ENCODE measurements at places on chromosomes 2 and 18.

- no peak for DNase-seq
Measured at GRCh38 chr18:37545461-37546271, 19.9 kb downstream of the CELF4 start.

DNA sequence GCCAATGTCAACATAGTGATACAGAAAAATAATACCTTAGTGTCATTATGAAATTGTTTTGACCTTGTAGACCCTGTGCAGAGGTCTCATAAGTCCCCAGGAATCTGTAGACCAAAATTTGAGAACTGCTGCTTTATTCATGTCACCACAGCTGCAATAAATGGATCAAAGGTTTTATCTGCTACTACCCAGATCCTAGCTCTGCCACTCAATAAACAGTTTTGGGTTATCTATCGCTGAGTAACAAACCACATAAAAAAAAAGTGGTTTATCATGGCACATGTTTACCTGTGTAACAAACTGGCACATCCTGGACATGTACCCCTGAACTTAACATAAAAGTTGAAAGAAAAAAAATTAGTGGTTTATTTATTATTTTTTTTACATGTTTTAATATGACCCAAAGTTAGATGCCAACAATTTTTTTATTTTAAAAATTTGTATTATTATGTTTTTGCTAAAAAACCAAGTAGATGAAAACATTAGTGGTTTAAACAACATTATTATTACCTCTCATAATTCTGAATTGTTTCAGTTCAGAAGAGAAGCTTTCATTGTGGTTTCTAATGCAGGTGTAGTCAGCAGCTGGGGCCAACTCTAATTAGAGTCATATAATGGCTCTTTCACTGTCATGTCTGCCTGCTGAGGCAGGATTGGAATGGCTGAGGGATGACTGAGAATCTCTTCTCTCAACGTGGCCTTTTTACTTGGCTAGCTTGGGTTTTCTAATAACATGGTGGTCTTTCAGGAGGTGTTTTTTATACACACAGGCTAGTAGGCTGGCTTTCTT, 103.3 kb upstream of the SLC38A11 start:
- DNase-seq: no peak

DNA sequence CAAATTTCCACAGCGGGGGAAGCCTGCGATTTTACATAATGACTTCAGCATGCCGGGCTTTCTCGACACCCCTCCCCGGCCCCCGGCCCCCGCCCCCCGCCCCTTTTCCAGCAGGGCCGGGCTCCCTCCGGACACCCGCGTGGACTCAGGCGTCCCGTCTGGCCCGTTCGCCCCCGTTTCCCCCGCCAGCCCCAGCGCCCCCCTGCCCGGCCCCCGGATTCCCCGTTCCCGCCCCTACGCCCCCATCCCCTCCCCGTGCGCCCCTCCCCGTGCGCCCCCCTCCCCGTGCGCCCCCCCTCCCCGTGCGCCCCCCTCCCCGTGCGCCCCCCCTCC, 456 bp upstream of the NFATC1 start:
- no peak for DNase-seq

GRCh38 chr2:52976143-52976949, 791.3 kb upstream of the CHAC2 start:
- DNase-seq: peak; percentile 44

DNA sequence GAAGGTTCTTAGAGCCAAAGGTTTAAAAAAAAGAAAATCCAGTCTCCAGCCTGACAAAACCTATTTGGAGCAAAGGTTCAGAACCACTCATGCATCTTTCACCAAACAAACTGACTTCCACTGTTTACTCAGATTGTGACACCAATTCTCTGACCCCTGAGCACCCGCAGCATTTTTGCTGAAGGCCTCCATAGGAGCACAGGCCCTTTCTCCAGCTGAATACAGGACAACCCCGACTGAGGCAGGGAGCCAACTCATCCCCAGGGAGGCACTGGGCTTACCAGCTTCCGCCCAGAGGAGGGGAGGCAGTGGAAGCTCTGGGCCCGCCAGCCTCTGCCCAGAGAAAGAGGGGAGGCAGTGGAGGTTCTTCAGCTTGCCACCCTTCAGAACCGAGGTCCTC, 51.0 kb upstream of the CNGA3 start:
- DNase-seq: no peak

GRCh38 chr18:4658804-4659203, 203.7 kb upstream of the DLGAP1 start:
- no peak for DNase-seq

- no peak for DNase-seq
Measured at GRCh38 chr2:59276917-59277316, 1035.8 kb upstream of the FANCL start.

- peak; percentile 50 for DNase-seq
Measured at GRCh38 chr2:231800493-231801091, 14.3 kb downstream of the COPS7B start.

DNA sequence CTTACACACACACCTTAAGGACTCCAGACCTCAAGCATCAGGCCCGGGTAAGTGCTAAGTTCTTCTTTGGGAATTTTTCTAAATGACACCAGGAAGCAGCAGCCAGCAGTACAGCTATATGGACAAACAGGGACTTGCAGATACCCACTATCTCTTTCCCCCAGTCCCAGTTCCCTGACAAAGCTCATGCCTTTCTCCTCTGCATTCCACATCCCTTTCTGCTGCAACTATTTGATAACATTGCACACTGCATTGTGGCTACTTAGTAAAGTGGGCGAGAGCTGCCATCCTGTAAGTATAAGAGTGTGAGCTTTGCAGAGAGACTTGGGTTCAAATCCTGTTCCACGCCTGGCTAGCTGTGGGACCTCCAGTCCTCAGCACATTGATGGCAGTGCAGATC, 14.0 kb upstream of the CD226 start:
- no peak for DNase-seq

DNA sequence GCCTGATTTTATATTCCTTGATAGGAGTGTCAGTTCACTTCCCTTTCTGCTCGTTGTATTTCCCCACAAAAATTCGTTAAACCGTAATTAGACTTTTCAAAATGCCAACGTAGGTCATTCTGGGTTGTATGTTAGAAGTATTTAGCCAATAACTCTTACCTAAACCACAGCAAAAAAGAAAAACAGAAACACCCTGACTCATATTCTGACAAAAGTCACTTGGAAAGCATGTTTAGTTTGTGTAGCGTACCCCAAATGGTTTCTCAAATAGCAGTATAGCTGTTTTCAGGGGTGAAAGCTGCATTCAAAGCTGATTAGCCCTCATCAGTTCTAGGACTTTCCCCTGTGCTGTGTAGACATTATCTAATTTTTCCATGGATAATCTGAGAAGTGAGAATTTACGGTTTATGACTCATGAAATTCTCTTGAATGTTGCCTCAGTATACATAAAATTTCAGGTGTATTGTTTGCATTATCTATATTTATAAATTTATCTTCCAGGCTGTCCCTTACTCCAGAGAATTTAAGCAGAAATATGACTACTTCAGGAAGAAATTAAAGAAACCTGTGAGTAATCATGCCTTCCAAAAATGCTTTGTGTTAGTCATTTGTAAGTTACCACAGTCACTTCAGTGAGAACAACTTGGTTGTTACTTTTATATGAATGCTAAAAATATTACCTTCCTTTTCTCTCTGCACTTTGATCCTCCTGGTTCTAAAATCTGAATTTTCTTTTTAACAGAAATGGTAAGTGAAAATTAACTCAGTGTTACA, 264.9 kb downstream of the ALPK2 start:
- no peak for DNase-seq

GRCh38 chr2:241252778-241253475, 62.5 kb downstream of the HDLBP start:
- no peak for DNase-seq

DNA sequence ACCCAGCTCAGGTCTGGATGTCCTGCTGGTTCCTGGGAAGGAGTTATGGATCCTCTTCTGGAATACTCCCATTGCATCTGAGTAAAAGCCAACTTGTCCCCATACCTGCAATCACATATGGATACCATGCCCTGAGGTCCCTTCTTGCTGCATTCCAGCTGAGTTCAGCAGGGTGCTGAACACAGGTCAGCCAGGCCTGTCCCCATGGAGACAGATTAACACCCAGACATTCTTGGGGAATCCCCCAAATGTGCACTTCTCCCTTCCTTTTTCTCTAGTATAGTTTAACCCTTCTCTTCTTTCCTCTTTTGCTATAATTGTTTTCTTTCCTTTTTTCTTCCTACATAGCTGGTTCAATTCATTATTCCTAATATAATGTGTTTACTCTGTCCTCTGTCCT, 799.6 kb upstream of the HS6ST1 start:
- no peak for DNase-seq

GRCh38 chr2:79793006-79793405, 280.2 kb downstream of the CTNNA2 start:
- no peak for DNase-seq

DNA sequence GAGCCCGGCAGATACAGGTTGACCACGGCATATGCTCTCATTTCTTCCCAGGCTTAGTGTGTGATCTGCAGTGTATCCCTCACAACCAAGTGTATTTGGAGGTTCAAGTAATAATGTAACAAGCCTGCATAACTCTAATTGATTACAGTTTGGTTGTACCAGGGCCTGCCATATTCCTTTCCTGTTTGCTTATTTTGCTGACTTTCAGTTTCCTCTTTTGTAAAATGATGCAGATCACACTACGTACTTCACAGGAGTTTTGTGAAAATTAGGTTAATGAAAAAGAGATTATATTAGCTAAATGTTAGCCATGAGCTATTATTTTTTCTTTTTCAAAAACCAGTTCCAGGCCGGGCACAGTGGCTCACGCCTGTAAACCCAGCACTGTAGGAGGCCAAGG, 25.8 kb downstream of the SLC3A1 start:
- DNase-seq: no peak

DNA sequence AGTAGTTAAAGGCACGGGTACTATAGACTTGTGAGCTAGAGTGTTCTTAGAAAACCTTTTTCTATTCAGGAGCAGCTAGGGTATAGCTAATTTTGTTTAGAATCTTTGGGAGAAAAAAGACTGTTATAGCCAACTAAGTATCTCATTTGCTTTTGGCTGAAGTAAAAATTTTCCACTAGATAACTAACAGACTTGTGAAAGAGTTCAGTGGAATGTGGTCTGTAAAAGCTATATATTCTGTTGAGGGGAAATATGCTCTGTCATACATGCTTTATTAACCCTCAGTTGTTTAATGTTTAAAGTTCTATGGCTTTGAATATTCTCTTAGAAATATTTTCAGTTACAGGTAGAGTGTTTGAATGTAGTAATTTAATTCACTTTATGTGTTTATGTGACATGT, 49.7 kb downstream of the RIF1 start:
- DNase-seq: no peak

- no peak for DNase-seq
Measured at GRCh38 chr18:28792404-28793086, 615.6 kb upstream of the CDH2 start.

DNA sequence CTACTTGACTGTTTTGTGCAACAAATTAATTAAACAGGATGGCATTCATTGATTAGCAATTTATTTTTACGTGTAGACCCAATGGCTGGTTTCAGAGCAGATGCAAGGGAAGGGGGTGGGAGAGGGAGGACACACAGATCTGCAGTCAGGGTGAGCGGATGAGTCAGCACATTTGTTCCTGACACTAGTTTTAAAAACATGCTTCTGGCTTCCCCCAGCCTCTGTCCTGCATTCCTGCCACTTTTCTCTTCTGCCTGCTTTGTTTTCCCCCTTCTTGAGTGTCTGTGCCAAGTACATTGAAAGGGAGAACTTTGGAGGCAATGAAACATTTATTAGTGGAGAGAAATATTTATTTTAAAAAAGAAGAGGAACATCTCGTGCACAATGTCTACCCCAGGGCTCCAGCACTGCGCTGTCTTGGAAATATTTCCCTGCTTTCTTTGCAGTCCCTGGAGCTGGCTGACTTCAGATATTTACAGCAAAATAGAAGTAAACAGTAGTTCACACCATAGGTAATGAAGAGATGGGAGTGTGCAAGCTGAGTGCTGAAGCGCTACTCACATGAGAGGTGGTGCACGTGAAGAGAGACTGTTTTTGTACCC, 52.2 kb downstream of the NRP2 start:
- no peak for DNase-seq

DNA sequence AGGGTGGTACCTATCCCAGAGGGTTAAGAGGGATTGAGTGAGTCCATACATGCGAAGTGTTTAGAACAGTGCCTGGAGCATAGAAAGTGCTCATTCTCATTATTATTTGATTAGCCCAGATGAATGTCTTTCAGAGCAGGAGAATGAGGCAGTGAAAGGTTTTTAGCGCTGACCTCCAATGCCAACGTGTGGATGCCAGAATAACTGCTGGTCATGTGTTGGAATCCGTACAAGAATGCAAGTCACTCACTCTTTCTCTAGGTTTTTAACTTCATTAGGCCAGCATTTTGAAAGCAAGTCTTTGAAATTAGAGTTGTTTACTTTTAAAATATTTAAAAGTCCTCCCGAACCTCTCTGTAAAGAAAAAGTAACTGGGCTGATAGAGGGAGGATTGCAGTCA, 374.2 kb downstream of the EN1 start:
- DNase-seq: no peak

DNA sequence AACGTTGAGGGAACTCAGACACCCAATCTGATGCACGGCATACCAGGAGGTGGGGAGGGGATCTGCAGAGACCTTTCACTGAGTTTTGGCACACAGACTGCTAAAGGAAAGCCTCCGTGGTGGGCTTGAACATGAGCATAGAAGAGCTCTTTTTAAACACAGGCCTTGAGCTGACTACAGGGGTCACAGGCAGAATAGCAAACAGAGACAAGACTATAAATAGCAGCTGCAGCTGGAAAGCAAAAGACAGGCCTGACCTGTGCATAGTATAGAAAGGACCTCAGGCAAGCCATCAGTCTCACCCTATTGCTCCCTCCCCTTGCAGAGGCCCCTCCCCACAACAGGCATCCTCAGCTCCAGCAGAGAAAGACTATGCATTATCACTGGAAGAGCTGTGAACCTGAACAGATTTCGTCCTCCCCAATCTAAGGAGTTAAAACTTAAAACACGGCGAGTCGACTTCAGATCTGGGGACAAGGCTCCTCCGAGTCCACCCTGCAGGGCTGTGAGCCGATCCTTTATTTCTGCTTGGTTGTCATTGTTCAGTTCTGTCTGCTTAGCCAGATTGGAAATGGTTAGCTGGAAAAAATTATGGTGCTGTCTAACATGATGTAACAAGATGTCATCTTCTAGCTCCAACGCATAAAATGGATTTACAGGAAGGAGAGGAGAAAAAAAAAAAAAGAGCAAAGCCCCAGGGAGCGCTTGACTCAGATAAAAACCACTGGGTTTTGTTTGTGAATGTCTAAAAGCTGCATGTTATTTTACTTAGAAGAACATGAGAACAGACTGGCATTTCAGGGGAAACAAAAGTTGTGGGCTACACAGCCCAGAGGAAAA, 25.2 kb upstream of the LCLAT1 start:
- peak; percentile 51 for DNase-seq

DNA sequence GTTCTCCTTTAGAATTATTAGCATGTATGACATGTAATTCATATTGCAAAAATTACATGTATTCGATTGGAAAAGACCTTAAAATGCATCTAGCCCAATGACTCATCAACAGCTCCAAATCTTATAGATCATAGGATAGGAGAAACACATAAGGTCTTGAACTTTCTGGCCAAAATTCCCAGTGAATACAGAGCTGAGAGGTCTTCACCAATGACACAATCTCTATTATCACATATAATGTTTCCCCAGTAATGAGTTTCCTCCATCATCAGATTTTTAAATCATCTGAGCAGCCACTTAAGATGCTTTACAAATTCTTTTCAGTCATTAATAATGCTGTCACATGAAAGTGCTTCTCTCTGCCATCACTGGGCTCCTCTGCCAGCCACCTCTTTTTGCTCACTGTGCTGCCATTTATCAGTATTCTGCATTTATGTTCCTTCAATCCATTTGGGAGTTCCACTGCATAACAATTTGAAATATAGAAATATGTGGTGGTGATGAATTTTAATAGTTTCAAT, 804.9 kb downstream of the SUCLG1 start:
- DNase-seq: no peak

All from activated CD4-positive, alpha-beta T cell treated with anti-CD3 and anti-CD28 coated beads, Interleukin-2, amount 50 U/mL, for 16 hours (primary cell).